ENCODE measurements at places on chromosomes 12 and 14. TPM values are rescaled to one million over a fixed set of nuclear protein-coding genes. Genes with fewer than 3 reads are reported as not detected.

- DNase-seq = no peak
Measured at GRCh38 chr12:9880532-9881078, 684 bp upstream of the KLRF2 start.

- DNase-seq = no peak
Measured at GRCh38 chr12:52191841-52192791, at the start of gene KRT80. KRT80 (minus strand) TSS chr12:52192014; CDS start chr12:52191902, 112 bp downstream.

The ANKRD33 gene
- not detected for total RNA-seq

DNA sequence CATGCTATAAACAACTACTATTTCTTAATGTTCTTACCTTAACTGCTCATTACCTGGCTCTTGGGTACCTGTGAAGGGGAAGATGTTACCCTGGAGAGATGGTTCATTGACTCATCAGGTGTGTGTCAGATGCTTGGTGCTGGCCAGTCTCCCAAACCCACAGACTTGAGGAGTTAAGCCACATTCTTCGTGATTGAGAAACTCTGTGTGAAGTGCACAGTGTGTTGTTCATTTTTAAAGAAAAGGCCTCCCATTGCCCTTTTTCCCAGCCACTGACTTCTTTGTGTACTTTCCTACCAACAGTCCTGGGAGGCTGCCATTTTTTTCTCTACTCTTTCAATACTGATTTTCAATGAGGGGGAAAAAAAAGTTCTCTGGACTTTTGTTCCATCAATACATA is 3.2 kb downstream of the MGST1 start:
- DNase-seq = no peak

GRCh38 chr14:68939181-68939892 is 39.8 kb downstream of the ACTN1 start:
- peak; percentile 55 for DNase-seq

GRCh38 chr14:99534863-99535262 is 53.7 kb downstream of the CCNK start:
- no peak for DNase-seq

DNA sequence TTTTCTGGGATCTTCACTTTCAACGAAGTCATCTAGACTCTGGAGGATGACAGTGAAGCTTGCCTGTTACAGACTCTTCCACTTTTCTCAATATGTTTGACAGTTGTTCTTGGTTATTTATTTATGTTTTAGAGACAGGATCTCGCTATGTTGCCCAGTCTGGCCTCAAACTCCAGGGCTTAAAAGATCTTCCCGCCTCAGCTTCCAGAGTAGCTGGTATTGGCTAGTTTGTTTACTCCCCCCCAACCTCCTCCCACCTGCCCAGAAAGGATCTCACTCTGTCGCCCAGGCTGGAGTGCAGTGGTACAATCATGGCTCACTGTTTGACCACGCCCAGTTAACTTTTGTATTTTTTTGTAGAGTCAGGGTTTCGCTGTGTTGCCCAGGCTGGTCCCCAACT is 3.3 kb downstream of the SPATS2 start:
- no peak for DNase-seq

The EMP1 gene
- 30.7 TPM for total RNA-seq

The ABCD2 gene
- total RNA-seq = not detected

The PRKCH gene
- 13.4 TPM for total RNA-seq

DNA sequence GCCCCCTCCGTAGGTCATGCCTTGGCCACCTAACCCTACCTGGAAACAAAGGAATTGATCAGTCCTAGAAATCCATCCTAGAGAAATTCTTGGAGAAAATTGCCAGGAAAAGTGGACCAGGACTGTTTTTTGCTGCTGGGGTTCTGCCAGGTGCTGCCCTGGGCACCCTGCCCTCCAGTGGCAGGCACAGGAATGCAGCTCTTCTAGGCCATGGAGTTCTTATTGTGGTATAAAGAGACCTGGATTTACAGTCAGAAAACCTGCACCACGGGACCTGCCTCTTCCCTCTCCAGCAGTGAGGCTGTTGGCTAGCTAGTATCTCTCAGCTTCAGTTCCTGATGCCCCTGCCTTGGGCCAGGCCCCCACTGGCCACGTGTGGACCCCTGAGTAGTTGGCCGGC is 59.7 kb downstream of the SLC24A4 start:
- DNase-seq = no peak

GRCh38 chr14:76323331-76324050 is 52.4 kb upstream of the ESRRB start:
- DNase-seq = no peak

DNA sequence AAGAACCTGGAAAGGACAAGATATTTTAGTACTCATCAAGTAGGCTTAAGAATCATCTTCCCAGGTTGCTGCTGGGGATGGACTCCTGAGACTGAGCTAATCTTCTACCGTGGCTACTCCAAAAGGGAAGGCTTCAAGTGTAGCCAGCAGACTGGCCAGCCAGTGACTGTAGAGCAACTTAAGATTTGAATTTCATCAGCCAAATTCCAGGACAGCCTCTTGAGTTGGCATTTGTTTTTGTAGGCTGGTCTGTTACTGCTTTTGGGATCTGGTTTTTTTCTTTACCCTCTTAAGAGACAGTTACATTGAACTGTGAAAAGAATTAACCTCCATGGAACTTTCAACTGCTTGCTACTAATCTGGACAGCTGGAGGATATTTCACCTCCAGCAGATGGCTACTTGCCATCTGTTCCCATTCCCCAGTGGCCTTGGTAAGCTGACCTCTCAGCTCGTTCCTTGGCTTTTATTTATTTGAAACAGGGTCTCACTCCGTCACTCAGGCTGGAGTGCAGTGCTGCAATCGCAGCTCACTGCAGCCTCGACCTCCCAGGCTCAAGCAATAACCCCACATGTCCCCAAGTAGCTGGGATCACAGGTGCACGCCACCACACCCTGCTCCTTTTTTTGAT is 20.7 kb downstream of the VTI1B start:
- no peak for DNase-seq

- no peak for DNase-seq
Measured at GRCh38 chr12:116916714-116917114, 6.0 kb downstream of the FBXW8 start.
